ENCODE measurements at places on chromosomes 12 and 14.

- no peak for DNase-seq
Measured at GRCh38 chr12:54135621-54136350, 53.0 kb downstream of the SMUG1 start.

DNA sequence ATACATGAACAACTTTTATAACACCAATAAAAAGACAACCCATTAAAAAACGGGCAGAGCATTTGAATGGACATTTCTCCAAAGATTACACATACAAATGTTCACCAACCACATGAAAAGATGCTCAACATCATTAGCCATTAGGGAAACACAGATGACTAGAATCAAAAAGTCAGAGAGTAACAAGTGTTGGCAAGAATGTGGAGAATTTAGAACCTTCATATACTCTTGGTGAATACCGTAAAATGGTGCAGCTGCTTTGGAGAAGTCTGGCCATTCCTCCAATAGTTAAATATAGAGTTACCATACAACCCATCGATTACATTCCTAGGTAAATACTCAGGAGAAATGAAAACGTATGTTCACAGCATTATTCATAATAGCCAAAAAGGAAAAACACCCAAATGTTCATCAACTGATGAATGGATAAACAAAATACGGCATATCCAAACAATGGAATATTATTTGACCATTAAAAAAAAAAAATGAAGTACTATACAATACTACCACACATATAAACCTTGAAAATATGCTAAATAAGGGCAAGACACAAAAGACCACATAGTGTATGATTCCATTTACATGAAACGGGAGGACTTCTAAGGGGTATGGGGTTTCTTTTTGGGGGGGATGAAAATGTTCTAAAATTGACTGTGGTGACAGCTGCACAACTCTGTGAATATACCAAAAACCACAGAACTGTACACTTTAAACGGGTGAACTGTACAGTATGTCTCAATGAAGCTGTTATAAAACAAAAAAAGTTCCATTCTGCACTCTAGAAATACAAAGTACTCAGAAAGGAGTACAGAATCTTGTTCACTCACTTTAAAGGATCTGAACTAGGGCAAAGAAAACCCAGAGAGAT lies 3.2 kb downstream of the CORO1C start:
- no peak for DNase-seq

- DNase-seq: no peak
Measured at GRCh38 chr12:28552251-28552970, 362.2 kb downstream of the CCDC91 start.

DNA sequence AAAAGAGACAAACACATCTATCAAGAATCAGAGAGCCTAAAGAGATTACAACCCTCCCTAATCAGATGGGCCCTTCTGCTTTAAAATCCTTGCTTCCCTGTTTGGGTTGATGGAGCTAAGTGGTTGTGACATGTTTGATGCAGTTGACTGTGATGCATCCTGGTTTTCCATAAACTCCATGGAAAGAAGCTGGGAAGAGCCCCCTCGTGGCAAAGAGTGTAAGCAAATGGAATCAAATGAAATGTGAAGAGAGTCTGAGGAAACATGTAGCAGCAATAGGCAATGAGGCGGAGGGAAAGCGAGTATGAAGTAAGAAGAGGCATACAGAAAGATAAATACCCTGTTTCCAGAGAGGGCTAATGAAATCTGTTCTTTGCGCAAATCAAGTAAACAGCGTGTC lies 70.4 kb upstream of the SLCO1C1 start:
- no peak for DNase-seq

- no peak for DNase-seq
Measured at GRCh38 chr12:51190820-51191219, 17.9 kb upstream of the TFCP2 start.

- DNase-seq: no peak
Measured at GRCh38 chr14:29042551-29042950, 276.0 kb downstream of the FOXG1 start.
